Activated CD8-positive, alpha-beta memory T cell treated with anti-CD3 and anti-CD28 coated beads for 48 hours (primary cell): ENCODE measurements at places on chromosomes 4 and X.

- DNase-seq = no peak
These were observed 391.5 kb downstream of the UBE2NL start for GRCh38 chrX:144275367-144275766.

DNA sequence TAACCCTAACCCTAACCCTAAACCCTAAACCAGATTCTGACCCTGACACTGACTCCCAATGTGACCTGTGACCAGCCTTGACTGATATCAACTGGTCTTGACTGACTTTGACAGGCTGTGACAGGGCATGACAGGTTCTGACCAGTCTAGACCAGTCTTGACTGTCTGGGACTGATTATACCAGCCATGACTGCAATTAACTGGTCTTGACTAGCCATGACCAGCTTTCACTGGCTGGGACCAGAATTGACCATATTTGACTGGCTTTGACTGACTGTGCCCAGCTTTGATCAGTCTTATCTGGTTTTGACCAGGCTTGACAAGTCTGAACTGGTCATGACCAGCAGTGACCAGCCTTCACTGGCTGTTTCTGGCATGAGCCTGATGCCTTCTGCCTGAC is 95.5 kb downstream of the BMP15 start:
- no peak for DNase-seq

DNA sequence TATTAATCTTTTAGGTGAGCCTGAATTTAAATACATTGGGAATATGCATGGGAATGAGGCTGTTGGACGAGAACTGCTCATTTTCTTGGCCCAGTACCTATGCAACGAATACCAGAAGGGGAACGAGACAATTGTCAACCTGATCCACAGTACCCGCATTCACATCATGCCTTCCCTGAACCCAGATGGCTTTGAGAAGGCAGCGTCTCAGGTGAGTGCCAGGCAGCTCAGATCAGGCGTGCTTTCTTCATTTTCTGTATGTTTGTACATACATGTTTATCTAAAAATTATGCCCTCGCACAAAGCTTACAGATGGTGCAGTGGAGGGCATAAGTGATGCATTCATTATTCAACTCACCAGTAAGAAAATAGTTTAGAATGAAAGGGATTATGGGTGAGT is 85.6 kb downstream of the CPE start:
- DNase-seq = no peak

- DNase-seq = no peak
These were observed 308.9 kb downstream of the GLUD2 start for GRCh38 chrX:121356139-121356849.
